ENCODE measurements at places on chromosomes 2 and 18.

DNA sequence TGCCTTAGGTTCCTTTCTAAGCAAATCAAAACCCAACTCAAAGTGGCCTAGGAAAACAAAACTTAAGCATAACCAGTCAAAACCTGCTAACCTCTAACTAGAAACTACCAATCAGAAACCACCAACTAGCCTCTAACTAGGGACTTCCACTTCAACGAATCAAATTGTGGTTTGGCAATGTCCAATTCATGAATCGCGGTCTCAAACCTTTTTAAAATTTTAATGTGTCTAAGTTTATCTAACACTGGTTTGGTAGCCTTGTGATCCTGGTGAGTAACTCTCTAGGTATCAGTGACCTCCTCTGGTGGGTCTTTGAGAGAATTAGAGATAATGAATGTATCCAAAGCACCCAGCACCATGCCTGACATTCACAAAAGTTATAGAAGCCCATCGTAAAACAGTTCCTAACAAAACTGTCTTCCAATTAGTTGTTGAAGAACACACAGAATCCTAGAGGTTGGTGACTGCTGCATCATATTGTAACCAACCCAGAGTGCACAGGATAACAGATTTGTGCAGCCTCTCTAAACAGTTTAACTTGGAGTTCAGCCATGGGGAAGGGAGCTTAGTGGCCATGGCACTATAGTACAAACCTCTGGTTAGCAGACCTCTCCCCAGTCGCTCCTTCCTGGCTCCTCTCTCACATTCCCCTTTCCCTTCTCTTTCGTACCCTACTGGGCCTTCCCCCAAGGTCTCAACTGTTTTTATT is 45.2 kb upstream of the B3GNT2 start:
- no peak for DNase-seq

DNA sequence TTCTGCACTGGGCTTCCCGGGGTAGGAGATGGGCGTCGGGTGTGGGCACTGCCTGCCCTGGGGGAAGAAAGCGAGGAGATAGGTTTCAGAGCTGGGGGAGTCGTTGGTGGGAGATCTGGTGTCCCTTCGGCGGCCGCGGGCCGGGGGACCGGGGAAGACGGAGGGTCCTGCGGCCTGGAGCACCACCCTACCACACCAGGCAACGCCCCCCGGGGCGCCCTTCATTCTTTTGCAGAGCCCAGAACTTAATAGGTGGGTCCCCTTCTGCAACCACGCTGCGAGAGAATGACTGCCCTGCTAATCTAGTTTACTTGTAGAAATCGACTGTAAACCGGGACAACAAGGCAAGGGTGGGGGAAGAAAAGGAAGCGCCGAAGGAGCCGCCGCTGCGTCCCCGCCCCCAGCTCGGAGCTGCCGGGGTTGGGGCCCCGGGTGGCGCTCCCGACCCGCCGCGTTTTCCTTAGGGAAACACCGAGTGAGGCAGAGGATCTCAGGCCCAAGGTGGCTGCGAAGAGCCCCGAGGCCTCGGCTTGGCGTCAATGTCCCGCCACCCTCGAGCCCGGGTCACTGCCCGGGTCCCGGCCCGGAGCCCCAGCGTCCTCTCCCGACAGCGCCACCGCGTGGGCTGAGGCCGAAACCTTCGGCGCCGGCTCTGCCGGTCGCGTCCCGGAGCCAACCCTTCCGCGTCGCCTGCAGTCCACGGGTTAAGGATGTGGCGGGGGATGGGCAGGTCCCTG is 5.4 kb upstream of the SATB2 start:
- DNase-seq, result no peak

DNA sequence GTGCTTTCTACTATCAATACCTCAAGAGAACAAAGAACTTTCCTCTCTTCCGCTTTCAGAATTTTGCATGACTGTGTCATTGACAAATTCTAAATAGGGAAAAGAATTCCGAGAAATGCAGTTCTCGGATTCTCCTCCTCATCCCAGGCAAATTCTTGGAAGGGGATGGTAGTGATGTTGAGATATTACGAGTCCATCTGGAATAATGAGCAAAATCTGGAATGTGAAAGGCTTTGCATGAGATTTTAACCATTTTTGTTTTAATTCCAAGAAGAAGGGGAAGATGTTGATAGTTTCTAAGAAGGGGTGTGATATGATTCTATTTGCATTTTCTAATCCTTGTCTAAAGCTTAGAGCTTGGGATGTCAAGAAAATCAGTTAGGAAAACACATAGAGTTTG is 127.1 kb upstream of the DOCK10 start:
- DNase-seq, result no peak

- no peak for DNase-seq
These were observed 181.0 kb upstream of the CDH2 start for GRCh38 chr18:28357766-28358401.

GRCh38 chr18:14997357-14997756 is 249.4 kb downstream of the ANKRD30B start:
- no peak for DNase-seq

GRCh38 chr2:19072161-19072560 is 286.3 kb downstream of the OSR1 start:
- no peak for DNase-seq

DNA sequence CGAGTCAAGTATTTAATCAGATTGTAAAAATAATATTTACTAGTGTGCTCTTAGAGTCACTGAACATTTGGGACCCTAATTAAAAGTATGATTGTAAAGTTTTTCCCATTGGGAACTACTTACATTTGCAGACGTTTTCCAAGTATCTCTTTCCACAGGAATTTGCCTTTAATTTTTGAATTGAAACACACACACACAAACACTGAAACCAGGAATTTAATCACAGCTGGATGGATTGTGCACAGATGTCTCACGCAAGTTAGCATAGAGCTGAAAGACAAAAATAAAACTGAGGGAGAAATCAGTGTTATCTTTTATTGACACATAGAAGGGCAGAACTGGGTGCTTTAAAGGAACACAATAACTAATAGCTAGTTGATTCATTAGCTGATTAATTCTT is 230.7 kb downstream of the RND3 start:
- DNase-seq, result no peak

DNA sequence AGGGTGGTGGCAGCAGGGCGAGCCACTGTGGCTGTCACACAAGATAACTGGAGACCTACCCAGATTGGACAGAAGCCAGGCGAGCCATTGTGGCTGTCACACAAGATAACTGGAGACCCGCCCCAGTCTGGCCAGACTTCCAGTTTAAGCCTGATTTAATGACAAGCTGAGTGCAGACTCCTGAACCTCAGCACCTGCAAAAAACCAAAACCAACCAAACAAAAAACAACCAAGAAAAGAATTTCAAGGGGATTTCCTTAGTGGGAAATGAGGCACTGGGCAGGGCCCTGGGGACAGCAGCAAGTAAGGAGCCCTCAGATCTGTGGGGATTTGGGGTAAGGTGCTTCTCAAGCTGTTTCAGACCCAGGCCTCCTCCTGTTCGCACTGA is 95.2 kb upstream of the BOD1L2 start:
- no peak for DNase-seq

- no peak for DNase-seq
These were observed 59.9 kb downstream of the PDK1 start for GRCh38 chr2:172615727-172616261.

DNA sequence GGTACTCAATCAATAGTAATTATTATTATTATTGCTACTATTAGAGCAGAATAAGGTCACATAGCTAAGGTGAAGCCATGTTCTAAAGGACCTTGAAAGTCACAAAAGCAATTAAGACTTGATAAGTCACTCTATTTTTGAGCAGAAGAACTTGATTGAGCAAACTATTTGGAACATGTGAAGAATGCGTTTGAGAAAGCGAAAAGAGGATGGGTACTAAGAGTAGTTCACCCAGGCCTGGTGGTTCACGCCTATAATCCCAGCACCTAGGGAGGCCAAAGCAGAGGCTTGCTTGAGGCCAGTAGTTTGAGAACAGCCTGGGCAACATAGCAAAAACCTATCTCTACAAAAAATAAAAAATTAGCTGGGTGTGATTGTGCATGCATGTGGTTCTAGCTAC is 7.2 kb upstream of the RTN4 start:
- no peak for DNase-seq

DNA sequence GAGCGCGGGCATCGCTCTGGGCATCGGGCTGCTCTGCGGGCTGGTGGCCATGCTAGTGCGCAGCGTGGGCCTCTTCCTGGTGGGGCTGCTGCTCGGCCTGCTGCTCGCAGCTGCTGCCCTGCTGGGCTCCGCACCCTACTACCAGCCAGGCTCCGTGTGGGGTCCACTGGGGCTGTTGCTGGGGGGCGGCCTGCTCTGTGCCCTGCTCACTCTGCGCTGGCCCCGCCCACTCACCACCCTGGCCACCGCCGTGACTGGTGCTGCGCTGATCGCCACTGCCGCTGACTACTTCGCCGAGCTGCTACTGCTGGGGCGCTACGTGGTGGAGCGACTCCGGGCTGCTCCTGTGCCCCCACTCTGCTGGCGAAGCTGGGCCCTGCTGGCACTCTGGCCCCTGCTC is 3.8 kb downstream of the TMEM198 start:
- DNase-seq, result no peak

- no peak for DNase-seq
These were observed 76.2 kb downstream of the CDK15 start for GRCh38 chr2:201882353-201883090.

GRCh38 chr2:86039178-86039962 is 66.3 kb downstream of the POLR1A start:
- DNase-seq, result no peak

DNA sequence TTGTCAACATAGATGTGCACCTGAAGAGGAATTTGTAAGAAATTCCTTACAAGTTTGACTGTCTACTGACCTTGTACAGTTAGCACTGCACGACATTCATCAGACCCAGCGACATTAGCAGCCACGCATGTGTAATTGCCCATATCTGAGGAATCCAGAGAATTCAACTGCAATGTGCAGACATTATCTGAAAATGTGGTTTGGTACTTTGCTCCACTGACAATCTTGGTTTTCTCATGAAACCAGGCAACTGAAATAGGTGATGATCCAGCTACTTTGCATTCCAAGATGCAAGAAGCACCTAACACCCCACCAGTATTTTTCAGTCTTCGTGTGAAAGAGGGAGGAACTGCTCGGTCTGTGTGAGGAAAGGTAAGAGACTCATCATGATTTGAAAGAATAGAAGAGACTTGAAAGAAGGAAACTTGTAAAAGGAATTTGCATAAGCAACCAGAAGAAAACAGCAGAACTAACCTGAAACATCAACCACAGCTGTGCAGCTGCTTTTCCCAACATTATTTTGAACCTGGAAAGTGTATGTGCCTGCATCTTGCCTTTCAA is 83.4 kb downstream of the TTN start:
- DNase-seq, result no peak

DNA sequence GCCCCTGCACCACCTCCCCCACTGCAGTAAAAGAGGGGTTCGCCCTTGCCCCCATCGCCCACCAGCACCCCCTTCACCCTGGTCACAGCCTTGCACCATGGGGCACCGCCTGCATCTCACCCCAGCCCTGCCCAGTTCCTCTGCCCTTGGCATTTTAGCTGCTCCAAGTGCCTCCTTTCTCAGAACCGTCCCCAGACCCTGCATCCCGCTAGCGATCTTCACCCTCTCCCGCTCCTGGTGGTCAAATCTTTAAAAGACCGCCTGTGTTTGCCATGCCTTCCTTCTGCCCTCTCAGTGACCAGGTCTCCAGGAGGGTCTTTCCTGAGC is 114.7 kb upstream of the OTOS start:
- DNase-seq, result no peak

DNA sequence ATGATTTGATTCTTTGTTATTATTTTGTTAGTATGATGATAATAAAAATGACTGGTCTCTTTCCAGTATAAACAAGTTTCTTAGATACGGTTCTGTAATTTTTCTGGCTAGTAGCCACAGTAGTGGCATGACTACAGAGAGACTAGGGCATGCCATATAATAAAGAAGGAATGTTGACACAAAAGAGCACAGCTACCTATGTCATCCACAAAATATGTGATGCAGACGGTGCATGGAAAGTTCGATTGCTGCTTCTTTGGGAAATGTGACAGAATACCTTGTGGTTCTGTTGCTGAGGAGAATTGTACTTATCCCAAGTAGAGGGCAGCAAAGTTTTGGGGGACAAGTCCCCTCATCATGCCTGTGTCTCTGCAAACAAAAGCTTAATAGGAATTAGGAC is 26.1 kb upstream of the SETBP1 start:
- no peak for DNase-seq

DNA sequence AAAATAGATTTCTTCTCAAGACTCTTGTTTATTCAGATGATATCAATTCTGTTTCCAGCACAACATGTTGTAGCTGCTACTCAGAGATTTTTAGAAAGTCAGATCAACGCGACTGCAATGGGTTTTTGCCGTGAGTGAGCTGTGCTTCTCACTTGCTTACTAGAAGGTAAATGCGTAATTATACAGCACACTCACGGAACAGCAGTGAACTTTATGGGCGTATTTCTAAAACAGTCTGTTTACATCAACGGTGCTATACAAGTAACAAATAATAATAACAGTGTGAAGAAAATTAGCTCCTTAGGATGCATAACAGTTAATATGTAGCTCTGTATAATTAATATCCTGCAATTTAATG is 533.6 kb downstream of the RNF144A start:
- DNase-seq, result no peak

GRCh38 chr2:172252154-172252553 is 149.5 kb upstream of the DLX2 start:
- DNase-seq, result no peak

DNA sequence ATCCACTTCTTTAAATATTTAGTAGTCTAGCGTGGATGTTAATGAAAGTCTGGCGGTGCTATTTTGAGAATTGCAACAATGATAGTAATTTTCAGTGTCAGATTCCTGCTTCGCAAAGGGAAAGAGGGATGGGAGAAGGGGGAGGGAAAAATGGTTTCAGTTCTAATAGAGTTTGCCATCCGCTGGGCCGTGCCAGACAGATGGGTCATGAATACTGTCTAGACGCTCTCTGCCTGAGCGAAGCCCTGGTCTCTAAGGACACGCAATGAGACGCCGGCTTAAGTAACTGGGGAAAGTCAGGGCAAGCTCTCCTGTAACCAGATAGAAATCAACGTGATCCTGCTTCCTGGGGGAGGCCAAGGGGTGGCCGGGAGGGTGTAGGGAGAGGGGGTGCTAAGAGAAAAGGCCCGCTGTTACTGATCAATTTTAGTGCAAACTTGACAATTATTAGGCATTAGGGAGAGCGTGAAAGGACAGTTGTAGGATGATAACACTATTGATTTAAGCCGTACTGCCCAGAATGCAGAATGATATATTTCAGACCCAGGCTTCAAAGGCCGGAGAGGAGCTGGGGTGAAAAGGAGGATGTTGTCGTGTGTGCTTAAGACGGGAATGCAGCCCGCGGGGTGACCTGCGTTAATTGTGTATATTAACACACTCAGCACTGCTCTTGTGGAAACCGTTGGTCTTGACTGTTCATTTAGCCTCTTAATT is 229.2 kb downstream of the LDLRAD4 start:
- DNase-seq, result no peak

DNA sequence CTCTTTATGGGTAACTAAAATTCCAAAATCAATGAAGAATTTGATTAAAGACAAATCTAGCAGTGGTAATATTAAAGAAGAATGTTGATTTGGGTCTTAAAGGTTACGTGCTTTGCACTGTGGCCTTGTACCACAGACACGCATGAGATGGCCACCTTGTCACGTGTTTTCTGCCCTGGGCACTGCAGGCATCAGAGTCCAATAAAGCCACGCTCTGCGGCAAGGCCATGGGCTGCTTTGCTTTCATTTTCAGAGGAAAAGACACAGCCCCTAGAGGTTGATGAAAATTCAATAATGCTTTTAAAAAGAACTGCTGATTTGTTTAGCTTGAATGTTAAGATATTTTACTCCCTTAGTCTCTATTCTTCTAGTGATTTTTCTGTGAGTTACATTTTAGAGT is 30.4 kb downstream of the AOX1 start:
- DNase-seq, result no peak

GRCh38 chr2:39313575-39313974 is 69.8 kb upstream of the CDKL4 start:
- no peak for DNase-seq

GRCh38 chr2:32701806-32702205 is 74.0 kb downstream of the TTC27 start:
- DNase-seq, result no peak
